ENCODE measurements at places on chromosomes 12 and 14.

DNA sequence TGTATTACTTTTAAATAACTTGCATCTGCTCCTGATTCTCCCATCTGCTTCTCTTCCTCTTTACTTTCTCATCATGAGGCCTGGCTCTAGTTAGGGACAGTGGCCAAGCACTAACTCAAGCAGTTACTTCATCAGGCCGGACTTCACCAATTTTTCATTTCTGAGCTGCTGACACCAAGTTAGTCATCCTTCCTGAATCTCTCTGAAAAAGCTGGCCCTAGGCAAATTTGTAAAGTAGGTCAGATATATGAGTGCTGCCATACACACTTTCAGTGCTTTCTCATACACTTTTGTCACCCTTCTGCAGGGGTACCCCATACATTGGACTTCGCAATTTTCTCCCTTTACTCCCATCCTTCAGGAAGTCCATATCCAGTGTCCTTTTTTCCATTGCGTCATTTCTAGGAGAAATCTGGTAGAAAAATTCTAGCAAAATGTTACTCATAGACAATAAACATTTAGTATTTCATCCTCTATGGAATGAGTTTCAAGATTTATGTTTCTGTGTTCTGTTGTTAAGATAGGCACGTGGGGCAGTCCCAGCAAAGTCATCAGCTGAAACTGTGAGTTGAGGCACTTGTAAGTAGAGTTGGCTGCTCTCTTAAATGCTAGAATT lies 276.8 kb upstream of the TMPO start:
- no peak for DNase-seq

DNA sequence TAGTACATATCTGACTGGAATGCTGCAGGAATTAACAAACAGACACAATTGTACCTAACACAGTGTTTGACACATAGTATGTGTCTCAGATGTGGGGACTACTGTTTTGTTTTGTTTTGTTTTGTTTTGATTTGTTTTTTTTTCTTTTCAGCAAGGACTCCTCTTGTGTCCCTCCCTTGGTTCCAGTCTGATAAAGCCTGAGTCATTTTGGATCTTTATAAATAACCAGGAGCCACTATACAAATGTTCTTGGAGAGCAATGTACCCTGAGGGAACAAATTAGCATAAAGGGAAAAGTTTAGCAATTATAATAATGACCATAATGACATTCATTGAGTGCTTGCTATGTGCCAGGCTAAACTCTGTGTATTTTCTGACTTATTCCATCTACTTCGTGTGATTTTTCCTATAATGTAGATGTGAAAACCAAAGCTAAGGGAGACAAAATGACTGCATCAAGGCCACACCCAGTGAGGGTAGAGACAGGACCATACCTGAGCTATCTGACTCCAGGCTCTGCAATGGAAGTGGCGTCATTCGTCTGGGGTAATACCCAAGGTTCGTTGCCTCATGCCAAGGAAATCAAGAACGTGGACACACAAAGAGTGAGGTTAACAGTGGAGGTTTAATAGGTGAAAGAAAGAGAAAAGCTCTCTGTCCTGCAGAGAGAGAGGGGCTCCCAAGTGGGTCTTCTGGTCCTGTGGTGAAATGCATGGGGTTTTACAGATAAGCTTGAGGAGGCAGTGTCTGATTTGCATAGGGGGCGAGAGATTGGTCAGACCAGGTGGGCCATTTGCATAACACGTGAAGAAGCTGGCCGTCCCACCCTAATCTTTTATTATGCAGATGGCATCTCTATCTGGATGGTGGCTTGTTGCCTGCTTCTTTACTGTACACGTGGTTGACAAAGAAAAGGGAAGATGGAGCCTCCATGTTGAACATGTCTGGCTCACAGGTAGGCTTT lies 285.5 kb upstream of the SFSWAP start:
- no peak for DNase-seq

GRCh38 chr14:96176275-96176674 lies 28.4 kb upstream of the BDKRB2 start:
- no peak for DNase-seq

GRCh38 chr14:45201905-45202304 lies 51.1 kb downstream of the MIS18BP1 start:
- no peak for DNase-seq

DNA sequence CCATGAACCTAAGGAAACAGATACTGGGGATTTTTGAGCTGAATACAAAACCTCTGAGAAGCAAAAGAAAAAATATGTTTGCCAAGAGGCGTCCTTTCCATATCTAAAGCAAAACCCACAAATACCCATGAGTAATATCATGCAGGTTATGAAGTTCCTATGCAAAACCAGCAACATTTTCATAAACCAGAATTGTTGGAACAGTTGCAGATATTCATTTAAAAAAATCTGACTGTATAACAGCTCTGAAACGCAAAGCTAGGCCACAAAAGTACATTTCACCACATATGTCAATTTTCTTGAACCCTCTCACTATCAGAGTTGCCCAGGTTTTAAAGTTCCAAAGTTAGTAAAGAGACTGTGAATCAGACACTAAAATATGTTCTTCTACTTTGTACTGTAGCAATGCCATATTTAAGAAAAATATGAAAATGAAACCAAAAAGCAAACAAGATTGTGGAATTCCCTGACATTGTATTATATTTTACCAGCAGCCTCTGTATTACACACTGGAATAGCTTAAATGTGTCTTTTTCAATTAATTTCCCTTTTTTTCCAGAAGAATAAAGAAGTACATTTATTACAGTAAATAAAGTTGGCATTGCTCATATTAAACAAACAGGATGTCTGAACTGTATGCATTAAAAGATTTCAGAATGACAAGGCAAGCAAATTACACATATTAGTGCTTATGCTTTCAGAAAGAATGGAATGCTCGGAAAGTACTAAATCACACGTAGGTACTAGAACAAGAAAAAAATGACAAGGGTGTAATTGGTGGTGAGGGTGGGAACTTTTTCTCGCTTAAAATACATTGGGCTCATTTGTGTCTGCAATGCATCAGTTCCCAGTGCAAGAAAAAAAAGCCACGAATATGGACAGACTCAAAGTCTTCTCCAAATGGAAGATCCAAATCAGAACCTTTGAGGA lies 33.6 kb upstream of the HIF1A start:
- DNase-seq, result no peak

DNA sequence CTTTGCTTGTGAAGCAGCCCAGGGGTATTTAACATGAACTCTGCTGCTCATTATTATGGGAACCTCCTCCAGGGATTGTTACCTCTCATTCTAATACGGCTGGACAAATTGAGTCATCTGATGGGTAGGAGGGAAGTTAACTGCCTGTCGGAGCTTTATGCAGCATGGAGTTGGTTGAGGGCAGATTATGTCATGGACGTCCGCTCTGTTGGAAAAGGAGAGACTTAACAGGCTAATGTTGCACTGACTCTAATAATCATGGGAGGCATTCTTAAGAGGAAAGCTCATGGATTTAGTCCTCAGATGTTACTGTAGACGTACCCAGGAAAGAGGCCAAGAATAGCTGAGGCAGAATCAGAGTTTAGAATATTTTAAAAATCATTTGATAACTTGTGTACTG lies 9.9 kb downstream of the POP5 start:
- DNase-seq, result no peak

GRCh38 chr14:95490727-95491451 lies 25.6 kb downstream of the SYNE3 start:
- no peak for DNase-seq

GRCh38 chr12:124578445-124578844 lies 11.0 kb upstream of the NCOR2 start:
- no peak for DNase-seq

- DNase-seq, result no peak
Measured at GRCh38 chr12:49165114-49165513, 23.8 kb downstream of the TUBA1A start.

DNA sequence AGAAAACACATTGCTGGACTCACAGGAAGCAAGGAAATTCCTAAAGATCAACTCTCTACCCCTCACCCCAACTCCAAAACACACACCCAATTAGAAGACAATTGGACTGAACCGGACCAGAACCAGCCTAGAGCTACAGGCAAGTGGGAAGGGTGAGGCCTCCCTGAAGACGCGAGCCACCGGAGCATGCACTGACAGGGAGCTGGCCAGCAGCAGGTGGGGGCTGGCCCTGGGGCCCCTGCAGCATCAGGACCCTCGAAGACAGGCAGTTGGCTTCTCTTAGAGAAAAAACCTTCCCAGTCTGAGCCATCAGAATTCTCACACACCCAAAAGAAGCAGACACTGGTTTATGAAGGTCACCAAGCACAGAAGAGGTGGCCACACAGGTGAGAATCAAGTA lies 209.5 kb upstream of the DIO3 start:
- DNase-seq, result no peak

DNA sequence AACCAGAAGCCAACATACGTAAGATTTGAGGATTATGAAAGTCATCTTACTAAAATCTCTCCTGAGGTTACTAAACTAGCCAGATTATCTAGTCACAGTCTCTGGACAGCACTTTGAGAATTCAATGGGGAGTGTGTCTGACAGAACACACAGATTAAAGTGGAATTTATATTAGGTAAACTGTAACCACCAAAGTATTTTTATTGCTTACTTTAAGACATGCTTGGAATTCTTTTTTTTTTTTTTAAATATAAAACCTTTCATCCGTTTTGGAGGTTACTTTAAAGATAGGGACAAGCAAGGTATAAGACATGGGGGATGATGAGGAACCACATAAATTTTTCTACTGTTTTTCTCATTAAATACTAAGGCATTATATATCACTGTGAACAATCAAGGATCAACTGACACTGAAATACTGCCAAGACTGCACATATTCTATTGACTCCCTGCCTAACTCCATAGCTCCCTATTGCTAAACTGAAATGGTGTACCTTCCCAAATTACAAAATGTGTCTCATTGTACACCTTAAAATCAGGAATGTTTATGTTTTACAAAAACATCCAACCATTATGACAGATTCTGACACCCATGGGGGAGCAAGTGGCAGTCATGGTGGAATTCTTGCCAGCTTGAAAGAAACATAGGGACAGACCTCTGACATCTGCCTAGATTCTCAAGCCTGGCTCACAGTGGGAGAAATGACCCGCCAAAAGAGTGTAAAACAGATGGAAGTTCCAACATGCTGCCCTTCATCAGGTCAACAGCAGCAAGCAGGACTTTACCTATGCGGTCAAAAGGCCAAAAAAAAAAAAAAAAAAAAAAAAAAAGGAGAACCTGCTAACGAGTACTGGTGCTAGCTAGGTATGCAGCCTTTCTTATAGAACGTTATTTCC lies 239.3 kb downstream of the MED13L start:
- DNase-seq, result no peak

GRCh38 chr12:18681818-18682217 lies 56.0 kb downstream of the PLCZ1 start:
- DNase-seq, result no peak

GRCh38 chr12:98895086-98895651 lies 250.1 kb downstream of the APAF1 start:
- peak; percentile 88 for DNase-seq

DNA sequence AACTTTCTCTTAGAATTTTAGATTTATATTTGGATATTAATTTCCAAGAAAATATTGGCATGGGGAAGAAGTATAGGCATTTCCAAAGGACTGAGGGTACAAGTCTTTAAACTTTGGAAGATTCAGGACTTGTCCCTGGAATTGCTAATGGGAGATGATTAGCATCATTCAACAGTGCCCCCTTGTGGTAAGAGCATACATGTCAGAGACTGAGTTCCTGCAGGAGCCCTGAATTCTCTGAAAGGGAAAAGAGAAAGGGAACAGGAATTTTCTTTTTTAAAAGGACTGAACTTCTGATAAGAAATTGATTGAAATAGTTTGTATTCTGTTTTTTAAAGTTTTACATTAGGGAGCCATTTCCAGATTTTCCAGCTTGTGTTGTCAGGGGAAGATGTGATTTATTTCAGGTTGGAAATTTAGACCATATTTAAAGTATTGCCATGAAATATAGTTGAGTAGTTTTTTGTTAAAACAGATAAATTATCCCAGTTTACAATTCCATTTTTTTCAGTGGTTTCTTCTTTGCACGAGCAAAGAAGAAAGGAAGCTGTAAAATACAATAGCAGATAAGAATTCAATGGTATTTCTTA lies 44.0 kb upstream of the REP15 start:
- peak; percentile 86 for DNase-seq

- peak; percentile 44 for DNase-seq
Measured at GRCh38 chr12:3607039-3607720, 116.2 kb downstream of the PRMT8 start.

- no peak for DNase-seq
Measured at GRCh38 chr12:81639196-81639595, 120.0 kb downstream of the PPFIA2 start.

DNA sequence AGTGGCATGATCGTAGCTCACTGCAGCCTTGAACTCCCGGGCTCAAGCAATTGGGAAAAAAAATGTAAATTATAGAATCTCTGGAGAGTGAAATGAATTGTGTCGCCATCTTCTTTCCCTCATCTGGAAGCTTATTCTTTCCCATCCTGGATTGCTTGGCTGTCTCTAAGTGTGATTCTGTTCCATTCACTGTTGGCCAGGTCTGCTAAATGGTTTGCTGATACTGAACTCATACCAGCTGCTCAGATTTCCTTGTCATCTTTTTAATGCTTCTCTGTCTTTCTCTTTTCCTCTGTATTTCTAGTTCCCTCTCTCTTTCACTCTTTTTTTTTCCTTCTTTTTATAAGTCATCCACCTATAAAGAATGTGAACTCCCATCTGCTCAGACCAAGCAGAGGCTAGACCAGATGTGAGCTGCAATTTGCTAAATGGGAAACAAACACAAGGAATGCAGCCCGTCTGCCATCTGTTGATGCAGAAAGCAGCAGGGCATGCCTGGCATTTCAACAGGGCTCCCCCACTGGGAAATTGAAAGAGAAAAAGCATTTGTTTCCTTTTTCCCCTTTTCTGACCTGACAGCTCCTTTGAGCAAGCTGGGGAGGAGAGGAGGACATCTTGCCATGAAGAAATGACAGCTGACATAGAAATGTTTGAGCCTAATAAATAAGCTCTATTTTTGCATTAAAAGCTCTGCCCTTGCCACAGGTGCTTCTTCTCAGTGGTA lies 1823.6 kb upstream of the FLRT2 start:
- DNase-seq, result peak; percentile 19

DNA sequence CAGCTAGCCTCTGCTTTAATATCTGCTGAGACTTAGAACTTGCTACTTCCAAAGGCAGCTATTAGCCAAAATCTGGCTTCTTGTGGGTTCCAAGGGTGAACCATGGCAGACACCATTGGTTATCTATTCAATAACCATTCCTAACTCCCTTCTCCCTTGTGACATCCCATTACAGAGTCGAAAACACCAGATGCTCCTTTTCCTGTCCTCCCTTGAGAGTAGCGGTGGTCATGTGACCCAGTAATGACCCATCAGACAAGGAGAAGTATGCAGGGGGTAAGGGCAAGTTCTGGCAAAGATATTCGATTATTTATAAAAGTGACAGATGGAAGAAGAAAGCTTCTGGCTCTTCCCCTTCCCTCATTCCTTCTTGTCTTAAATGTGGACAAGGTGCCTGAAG lies 20.1 kb downstream of the TGFB3 start:
- no peak for DNase-seq

GRCh38 chr12:53593707-53594106 lies 32.5 kb downstream of the ATF7 start:
- no peak for DNase-seq
